ENCODE measurements at places on chromosomes 6 and 20.

- DNase-seq = no peak
Observed at GRCh38 chr20:63241272-63241671, 5.6 kb downstream of the BIRC7 start.

GRCh38 chr6:154157082-154157481 is 118.0 kb downstream of the OPRM1 start:
- DNase-seq = no peak

GRCh38 chr6:38279963-38280588 is 359.7 kb downstream of the BTBD9 start:
- no peak for DNase-seq

DNA sequence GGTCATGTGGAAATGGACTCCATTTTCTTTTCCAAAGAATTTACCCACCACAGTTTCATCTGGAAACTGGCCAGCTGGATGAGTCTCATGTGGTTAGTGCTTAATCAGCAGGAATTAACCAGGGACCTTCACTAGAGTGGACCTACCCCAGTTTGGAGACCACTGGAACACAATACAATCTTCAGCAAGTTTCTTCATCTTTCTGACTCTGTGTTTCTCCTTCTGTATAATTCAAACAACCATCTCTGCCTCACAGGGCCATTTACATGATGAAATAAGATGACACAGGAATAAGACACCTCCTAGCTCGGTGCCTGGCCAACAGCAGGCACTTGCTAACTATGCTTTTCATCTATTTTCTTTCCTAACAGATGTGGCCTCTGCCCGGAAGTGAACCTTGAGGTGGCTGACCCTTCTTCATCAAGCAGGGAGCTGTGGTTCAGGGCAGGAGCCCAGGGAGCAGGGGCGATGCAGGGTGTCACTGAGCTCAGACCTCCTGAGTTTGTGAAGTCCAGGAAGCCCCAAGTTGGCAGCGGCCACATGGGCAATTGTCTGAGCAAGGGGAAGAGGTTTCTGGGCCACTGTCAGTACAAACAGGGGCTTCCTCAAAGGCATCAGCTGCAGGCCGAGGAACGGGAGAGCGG is 98.8 kb downstream of the SOD2 start:
- DNase-seq = no peak

DNA sequence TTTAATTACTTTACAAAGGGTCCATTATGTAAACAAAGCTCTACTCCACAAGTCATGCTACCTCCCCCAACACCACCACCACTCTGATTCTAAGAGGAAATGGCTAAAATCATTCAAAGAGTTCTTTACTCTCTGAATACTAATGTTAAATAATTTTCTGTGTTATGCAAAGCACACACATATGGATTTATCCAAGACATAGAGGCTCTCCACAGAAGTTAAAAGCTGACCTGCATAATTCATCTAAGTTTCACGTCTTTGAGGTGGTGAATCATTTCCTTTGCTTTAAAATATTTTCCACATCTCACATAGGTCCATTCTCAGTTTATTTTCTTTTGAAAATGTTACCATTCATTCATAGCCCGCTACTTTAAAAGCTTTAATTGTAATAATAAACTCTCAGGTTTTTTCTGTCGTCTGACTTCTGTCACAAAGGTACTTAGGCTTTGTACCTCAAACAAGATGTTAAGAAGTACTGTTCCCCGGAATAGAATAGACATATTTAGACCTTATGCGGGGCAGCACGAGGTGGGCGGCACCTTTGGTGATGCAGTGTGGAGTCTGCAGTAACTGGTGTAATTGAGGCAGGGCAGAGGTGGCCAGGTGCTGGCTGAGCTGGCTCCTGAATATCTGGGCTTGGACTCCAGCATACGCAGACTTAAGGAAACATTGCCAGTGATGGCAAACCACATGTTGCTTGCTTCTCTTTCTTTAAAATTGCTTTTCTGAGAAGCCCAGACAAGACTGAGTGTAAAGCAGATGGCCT is 55.8 kb downstream of the KIF6 start:
- no peak for DNase-seq

DNA sequence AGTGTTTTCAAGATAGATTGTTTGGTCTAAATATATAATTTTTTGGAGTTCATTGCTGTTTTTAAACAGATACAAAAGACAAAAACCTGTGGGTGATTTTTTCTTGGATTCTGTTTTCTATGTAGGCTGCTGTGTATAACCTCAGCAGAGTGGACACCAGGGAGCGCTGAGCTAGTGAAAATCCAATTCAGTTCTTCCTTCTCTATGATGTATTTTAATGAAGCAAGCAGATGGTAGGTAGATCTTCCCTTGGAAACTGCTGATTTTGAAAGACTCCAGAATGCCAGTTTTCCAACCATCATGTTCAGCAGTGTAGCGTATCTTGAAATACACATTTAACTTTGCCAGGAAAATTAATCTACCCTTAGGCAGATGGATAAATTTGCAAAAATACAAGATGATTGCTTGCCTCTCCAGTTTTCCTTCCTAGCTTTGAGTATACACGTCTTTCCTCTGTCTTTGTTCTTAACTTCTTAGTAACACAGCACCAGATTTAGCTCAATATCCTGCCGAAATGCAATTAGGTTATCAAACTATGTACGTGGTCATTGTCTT is 178.0 kb downstream of the PHF3 start:
- DNase-seq = no peak

DNA sequence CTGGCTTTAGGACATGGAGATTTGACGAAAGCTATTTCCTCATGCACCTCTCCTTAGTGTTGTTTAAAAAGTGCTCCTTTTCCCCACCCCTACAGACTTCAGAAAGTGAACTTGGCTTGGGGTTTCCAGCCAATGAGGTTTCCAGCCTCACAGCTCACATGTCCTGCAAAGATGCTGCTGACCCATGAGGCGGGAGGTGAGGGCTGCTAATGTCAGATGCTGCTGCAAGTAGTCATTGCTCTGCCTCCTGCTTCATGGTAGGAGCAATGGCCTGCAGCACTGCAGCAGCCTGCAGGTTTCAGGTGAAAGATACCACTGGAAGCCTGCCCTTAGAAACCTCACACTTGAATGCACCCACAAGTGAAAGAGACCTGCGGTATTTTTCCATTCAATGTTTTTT is 112.8 kb downstream of the LAMP5 start:
- DNase-seq = no peak

- DNase-seq = no peak
Observed at GRCh38 chr20:39554341-39554740, 592.2 kb downstream of the DHX35 start.

DNA sequence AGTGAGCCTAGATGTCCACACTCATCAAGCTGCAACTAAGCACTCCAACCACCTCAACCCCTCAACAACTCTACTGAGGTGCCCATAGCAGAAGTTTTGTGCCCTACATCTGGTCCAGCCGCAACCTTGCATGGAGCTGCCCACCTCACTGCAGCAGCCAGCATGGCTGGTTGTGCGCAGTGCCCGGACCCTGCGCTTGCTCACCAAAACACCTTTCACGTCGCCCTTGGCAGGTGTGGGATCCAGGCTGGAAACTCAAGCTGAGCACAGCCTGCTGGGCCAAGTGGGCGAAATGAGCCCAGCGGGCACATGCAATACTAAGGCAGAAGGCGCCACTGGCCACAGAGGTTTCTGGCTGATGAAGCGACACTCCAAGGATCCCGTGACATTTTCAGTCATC is 902.4 kb downstream of the TBC1D32 start:
- no peak for DNase-seq
